Amygdala (tissue), 56 donors: ENCODE measurements at places on chromosomes 1 and 21.

DNA sequence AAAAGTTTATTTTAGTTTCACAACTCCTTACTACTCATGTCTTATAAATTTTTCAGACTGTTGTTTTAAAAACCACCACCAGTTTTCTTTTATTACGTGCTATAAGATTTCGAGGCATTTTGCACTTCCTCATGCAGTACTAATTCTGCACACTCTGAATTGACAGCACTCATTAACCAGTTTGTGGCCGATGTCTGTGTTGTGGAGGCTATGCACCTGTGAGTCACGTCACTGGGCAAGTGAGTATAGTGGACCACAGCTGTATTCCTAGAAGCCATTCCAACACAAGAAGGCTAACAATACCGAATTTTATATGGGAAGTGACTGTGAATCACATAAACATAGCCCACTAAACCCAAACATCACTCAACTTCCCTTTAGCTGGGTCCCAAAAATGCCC, 21.0 kb upstream of the SPATA6 start:
- DNase-seq, result no peak

GRCh38 chr1:117178756-117179155, 32.0 kb downstream of the VTCN1 start:
- DNase-seq, result no peak

- no peak for DNase-seq
Observed at GRCh38 chr21:31255896-31256295, 88.2 kb downstream of the TIAM1 start.

DNA sequence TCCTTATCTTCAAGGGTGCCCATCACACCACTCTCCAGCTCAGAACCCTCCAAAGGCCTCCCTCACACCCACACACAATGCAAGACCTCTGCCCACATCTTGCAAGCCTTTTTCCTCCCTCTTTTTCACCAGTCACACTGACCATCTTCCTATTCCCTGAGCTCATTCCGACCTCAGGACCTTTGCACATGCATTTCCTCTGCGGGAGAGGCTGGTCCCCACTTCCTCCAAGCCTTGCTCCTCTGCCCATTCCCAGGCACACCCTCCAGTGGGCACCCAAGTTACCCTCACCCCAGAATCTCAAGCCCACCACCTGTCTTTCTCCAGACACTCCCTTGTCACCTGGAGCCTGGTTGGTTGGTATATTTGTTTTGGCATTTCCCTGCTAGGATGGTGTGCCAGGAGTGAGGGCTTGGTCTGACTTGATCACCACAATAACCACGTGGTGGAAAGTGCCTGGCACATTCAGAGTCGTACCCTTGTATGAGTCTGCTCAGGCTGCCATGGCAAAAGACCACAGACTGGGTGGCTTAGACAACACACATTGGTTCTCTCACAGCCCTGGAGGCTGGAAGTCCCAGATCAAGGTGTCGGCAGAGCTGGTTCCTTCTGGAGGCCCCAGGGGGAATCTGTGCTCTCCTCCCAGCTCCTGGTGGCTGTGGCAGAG, 13.2 kb downstream of the MX2 start:
- no peak for DNase-seq

GRCh38 chr1:31155216-31155806, 84.4 kb downstream of the NKAIN1 start:
- DNase-seq, result peak; percentile 2

- DNase-seq, result no peak
Observed at GRCh38 chr1:243605604-243606003, 244.4 kb downstream of the AKT3 start.

GRCh38 chr1:213287987-213288386, 236.9 kb downstream of the RPS6KC1 start:
- no peak for DNase-seq

- DNase-seq, result no peak
Observed at GRCh38 chr1:245599371-245600174, 444.8 kb downstream of the KIF26B start.

DNA sequence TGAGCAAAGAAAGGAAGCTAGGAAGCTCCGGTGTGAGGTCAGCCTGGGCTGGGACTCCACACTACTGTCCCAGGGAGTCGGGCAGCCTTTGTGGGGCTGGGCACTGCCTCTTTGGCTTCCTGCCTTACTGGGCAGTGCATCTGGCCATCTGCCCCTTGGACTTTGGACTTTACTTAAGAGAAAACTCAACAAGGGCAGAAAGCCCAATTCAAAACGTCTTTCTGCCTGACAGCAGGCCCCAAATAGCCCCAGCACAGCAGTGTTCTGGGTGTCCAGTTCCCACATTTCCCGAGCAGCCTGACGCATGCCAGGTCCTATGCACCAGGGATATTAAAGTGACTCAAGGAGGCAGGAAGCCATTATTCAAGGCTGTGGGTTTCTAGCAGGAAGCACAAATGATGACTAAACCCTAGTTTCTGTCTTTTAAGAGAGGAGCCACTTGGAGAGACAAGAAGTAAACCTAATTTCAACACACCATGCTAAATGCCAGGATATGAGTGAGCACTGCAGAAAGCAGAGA, 37.9 kb upstream of the EDEM3 start:
- peak; percentile 68 for DNase-seq

DNA sequence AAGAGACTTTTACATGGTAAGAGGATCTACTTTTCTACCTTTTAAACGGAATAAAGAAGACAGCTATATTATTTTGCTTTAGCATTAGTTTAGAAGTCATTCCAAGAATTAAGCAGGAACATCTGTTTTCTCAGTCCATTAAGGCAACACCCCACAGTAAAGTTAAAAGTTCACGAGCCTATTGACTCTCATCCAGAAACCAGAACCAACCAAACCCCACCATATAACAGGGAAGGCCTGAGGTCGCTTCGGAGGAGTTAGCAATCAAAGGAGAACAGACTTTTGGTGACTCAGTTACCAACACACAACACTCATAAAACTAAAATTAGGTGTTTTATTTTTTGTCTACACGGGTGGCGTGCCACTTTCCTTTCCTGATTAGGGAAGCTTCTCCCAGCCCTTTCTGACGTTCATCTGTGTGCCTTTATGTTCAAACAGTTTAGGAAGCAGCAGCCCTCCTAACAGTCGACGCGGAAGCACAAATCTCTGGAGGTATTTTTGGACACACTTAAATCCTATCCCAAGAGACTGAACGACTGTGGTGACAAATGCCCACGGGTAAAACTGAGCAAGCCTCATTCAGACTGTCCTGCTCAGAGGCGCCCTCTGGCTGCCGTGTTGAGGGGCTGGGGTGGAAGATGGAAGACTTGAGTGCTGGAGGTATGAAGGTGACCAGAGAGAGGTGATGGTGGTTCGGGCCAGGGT, 8.6 kb upstream of the PLA2G2C start:
- peak; percentile 19 for DNase-seq
